ENCODE measurements at places on chromosomes 16 and 17. TPM values are rescaled to one million over a fixed set of nuclear protein-coding genes. Genes with fewer than 3 reads are reported as not detected.

GRCh38 chr17:81534157-81535006 lies 6.2 kb downstream of the FSCN2 start:
- H3K36me3 ChIP-seq, result no peaks in the 10 kb centered on the region
- H3K27me3 ChIP-seq, result peaks cover 9% of the 10 kb centered on the region
- no peak overlapping the region for H3K4me3 ChIP-seq
- DNase-seq, result no peak
- H3K4me1 ChIP-seq, result peaks cover 4% of the 10 kb centered on the region

- H3K36me3 ChIP-seq, result no peaks in the 10 kb centered on the region
- no peak for DNase-seq
- no peak overlapping the region for H3K27ac ChIP-seq
- no peaks in the 10 kb centered on the region for H3K27me3 ChIP-seq
- no peaks in the 10 kb centered on the region for H3K4me1 ChIP-seq
- no peak overlapping the region for H3K4me3 ChIP-seq
Measured at GRCh38 chr17:11814655-11815262, 182.5 kb downstream of the ZNF18 start.

- no peak overlapping the region for H3K27ac ChIP-seq
- no peaks in the 10 kb centered on the region for H3K27me3 ChIP-seq
- no peak overlapping the region for H3K4me3 ChIP-seq
- peaks cover 2% of the 10 kb centered on the region for H3K4me1 ChIP-seq
- H3K36me3 ChIP-seq, result peaks cover 11% of the 10 kb centered on the region
Measured at GRCh38 chr16:56369202-56369601, 56.1 kb downstream of the AMFR start.

- peak; percentile 65 for DNase-seq
- H3K27ac ChIP-seq, result no peak overlapping the region
- H3K36me3 ChIP-seq, result no peaks in the 10 kb centered on the region
- peaks cover 16% of the 10 kb centered on the region for H3K4me1 ChIP-seq
- H3K4me3 ChIP-seq, result no peak overlapping the region
Measured at GRCh38 chr16:84357191-84357651, 11.1 kb upstream of the ATP2C2 start.

- H3K4me1 ChIP-seq, result peaks cover 24% of the 10 kb centered on the region
- no peak for DNase-seq
Measured at GRCh38 chr16:57530522-57531252, 5.7 kb downstream of the CCDC102A start.

GRCh38 chr17:869086-869485 lies 86.9 kb downstream of the MRM3 start:
- no peak overlapping the region for H3K4me3 ChIP-seq
- H3K36me3 ChIP-seq, result no peaks in the 10 kb centered on the region
- H3K4me1 ChIP-seq, result peaks cover 23% of the 10 kb centered on the region

DNA sequence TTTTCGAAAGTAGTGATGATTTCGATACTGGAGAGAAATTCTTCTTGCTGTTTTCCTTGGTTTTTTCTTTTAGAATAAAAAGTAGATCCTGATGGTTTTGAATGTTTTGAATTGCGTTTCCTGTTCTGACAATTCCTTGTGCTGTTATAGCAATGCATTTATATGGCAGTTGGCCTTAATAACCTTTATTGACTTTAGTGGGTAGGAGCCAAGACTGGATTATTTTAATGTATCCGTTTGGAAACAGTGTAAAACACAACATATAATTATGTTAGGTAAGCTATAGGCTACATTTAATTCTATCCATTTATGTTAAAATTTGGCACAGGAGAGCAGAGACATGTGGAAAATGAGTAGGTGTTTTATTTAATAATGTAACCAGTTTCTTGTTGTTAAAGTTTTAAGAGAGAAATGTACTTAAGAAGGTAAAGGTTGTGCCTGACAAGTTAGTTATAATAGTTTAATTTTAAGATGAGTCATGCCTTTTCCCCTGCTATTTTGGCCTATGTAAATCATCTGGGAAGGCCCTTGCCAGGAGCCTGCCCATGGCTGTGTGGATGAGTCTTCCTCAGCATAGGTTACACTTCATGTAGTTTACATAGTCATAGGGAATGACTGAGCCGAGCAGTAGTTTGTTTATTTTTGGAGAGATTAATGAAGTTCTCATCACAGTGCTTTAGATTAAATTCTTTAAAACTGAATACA lies 189.9 kb downstream of the FTO start:
- H3K4me3 ChIP-seq, result no peak overlapping the region
- H3K27me3 ChIP-seq, result no peaks in the 10 kb centered on the region
- H3K4me1 ChIP-seq, result peaks cover 27% of the 10 kb centered on the region
- H3K27ac ChIP-seq, result no peak overlapping the region
- H3K36me3 ChIP-seq, result peaks cover under 1% of the 10 kb centered on the region
- peak; percentile 88 for DNase-seq

DNA sequence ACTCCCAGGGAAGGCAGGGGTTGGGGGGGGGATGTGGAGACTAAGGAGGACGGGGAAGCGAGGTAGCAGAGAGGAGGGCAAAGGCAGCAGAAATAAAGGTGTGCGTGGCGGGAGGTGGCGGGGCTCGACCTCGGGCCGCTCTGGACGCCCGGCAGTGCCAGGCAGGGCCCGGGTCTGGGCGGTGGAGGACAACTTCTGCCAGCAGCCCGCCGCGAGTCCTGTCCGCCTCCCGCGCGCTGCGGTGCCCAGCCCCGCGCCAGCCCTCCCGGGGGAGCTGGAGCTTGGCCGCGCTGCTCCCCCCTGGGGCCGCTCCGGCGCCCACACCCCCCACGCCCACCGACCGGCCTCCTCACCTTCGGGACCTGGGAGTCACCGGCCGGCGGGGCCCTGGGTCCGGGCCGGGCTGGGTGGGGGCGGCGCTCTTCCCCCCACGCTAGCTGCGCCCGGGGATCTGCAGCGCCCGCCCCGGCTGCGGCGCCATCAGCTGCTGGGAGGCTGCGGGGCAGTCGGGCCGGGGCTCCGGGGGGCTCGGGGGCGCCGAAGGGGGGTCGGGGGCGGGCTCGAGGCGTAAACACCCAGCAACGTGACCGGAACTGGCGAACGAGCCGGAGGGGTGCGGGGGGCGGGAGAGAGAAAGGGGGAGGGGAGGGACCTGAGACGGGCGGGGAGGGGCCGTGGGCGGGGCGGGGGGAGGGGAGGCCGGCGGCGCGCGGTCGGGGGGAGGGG lies at the start of gene CCDC92B:
Gene CCDC92B (minus strand): TSS at position 595 of the 726 bp plus-strand sequence. CDS start 14,507 bp downstream, outside the sequence.
- no peaks in the 10 kb centered on the region for H3K36me3 ChIP-seq
- H3K4me3 ChIP-seq, result no peak within 1 kb of the TSS
- no peaks in the 10 kb centered on the region for H3K4me1 ChIP-seq

DNA sequence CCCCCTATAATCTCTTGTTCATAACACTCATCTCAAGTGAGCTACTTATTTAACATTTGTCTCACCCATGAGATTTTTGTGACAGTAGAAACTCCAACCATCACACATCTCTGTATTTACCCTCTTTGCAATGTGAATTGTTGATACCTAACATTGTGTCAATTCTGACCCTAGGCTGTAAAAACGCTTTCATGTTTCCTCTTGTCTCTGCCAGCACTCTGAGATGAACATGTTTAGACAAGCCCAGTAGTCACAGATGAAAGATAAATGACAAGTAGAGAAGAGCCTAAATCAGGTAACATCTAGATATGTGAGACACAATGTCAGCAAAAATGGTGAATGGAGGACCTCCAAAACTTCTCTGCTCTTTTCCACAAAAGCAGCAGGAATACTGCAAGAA lies 1254.5 kb upstream of the GOT2 start:
- no peaks in the 10 kb centered on the region for H3K4me1 ChIP-seq
- no peak overlapping the region for H3K4me3 ChIP-seq
- H3K36me3 ChIP-seq, result no peaks in the 10 kb centered on the region
- no peak for DNase-seq
- no peaks in the 10 kb centered on the region for H3K27me3 ChIP-seq

- H3K27me3 ChIP-seq, result no peaks in the 10 kb centered on the region
- no peak for DNase-seq
- H3K27ac ChIP-seq, result no peak overlapping the region
Measured at GRCh38 chr17:76943781-76944213, 75.6 kb downstream of the MGAT5B start.

DNA sequence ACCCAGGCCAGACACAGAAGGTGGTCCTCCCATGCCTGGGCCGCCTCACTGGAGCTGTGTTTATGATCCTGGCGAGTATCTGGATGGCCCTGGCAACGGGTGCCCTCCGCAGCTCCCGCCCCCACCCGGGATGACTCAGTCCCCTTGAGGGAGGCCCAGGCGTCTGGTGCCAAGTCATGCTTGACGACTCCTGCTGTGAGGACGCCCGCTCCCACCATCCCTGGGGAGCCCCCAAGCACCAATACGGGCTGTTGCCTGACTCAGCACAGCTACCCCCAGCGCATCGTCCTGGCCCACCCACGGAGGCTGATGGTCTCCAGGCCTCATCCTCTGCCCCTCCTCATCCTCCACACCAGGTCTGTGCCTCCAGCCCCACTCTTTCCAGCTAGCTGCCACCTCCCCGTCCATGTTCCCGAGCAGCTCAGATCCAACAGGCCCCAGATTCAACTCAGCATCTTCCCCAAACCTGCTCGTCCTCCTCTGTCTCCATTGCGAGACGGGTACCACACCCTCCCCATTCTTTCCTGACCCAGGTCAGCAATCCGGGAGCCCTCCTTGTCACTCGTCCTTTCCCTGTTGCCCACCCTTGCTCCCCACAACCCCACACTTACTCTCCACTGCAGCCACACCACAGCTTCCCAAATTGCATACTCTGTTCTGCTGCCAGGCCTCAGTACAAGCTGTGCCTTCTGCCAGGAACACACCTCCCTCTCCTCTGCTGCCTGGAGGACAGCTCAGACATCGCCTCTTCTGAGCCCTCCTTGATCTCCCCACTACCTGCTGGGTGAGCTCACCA lies 2.6 kb downstream of the CAMKK1 start:
- H3K4me3 ChIP-seq, result peak overlapping the region; percentile 0
- peak overlapping the region; percentile 88 for H3K27ac ChIP-seq
- no peaks in the 10 kb centered on the region for H3K36me3 ChIP-seq
- peaks cover 70% of the 10 kb centered on the region for H3K4me1 ChIP-seq
- H3K27me3 ChIP-seq, result no peaks in the 10 kb centered on the region

DNA sequence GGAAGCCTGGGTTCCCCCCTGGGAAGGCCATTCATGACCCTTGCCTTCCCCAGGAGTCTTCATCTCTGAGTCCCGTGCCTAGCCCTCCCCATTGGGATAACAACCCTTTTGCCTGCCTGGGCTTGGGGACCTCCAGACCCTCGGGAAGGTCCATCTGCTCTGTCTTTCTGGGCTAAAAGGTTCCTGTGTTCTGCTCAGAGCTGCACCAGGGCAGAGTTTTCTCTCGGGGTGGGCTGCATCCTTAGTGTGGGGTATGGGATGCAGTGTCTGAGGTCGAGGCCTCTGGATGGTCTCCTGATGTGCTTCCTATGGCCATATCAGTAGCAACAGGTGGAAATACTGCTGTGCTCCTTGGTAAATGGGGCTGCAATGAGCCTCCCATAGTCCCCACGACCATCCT lies 22.9 kb upstream of the PLLP start:
- no peak for DNase-seq
- H3K36me3 ChIP-seq, result no peaks in the 10 kb centered on the region

- H3K27ac ChIP-seq, result no peak overlapping the region
- no peak for DNase-seq
- H3K27me3 ChIP-seq, result no peaks in the 10 kb centered on the region
- H3K4me1 ChIP-seq, result no peaks in the 10 kb centered on the region
- H3K36me3 ChIP-seq, result peaks cover 4% of the 10 kb centered on the region
- H3K4me3 ChIP-seq, result no peak overlapping the region
Measured at GRCh38 chr17:19857640-19858039, 10.1 kb downstream of the ULK2 start.

GRCh38 chr16:10754941-10755340 lies 11.3 kb downstream of the NUBP1 start:
- H3K36me3 ChIP-seq, result peaks cover 11% of the 10 kb centered on the region
- no peaks in the 10 kb centered on the region for H3K27me3 ChIP-seq
- H3K4me1 ChIP-seq, result peaks cover 19% of the 10 kb centered on the region
- peak overlapping the region; percentile 69 for H3K27ac ChIP-seq

Gene CTRB1
- total RNA-seq, result not detected

Gene CHCT1
- total RNA-seq, result not detected

Gene ENPP7
- total RNA-seq, result not detected
